ENCODE measurements at places on chromosomes 3 and 15.

DNA sequence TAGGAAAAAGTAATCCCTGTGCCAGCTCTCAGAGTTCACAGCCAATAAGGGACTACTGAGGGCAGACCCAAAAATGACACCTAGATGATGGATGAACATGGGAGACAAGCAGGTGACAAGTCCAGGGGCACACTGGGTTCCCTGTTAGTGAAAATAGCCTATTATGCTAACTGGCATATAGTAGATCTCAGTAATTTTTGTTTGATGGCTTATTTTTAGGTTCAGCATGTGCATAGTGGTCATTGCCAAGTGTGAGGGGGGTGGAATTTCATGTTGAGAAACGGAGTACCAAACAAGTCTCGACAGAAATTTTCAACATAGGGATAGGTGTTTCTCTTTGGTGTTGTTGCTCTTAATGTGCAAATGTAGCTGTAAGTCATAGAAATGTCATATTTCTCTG is 6.4 kb upstream of the ITGB5 start:
- no peak for DNase-seq

DNA sequence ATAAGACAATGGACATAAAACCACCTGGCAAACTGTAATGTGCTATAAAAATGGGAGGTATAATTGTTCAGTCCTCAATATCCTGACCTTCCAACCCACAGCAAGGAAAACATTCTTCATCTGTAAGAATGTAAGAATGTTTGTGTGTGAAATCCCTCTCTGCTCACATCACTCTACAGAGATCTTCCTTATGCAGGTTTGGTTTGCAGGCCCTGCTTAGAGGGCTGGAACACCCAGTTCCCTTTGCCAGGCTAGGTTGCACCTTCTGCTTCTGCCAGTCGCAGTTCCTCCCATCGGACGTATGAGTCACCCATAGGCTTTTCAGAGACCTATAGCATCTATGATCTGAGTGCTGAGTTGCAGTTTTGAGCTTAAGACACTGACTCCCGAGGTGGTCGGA is 24.1 kb upstream of the MINAR1 start:
- DNase-seq = no peak

GRCh38 chr3:35663471-35663870 is 24.1 kb downstream of the ARPP21 start:
- no peak for DNase-seq

DNA sequence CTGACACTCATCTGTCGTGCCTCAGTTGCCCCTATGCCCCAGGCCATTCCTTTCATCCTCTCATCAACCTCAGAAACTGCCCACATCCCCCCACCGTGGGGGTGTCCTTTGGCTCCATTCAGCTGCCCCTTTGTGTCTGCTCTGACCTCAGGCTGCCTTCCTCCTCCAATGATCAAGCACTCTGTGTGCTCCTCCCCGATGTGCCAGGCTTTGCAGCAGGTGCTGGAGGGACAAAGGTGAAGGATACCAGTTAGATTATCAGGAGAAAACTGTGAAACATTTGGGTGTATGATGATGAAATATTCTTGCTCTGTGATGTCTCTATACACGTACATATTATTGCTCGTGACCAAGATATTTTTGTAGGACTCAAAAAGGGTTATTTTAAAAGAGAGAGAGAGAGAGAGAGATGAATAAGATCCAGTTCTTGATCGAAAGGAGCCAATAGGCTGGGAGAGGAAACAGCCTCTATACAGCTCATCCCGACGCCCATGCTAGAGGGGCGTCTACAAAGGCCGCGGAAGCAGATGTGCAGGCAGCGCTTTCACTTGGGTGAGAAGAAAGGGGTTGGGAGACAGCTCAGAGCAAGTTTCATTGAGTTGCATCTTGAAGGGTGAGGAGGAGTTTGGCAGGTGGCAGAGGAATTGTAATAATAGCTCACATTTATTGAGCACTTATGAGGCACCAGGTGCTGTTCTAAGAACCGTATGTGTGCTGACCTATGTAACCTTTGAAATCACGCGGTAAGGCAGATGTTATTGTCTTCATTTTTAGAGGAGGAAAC is 28.3 kb upstream of the ADCY5 start:
- DNase-seq = no peak

DNA sequence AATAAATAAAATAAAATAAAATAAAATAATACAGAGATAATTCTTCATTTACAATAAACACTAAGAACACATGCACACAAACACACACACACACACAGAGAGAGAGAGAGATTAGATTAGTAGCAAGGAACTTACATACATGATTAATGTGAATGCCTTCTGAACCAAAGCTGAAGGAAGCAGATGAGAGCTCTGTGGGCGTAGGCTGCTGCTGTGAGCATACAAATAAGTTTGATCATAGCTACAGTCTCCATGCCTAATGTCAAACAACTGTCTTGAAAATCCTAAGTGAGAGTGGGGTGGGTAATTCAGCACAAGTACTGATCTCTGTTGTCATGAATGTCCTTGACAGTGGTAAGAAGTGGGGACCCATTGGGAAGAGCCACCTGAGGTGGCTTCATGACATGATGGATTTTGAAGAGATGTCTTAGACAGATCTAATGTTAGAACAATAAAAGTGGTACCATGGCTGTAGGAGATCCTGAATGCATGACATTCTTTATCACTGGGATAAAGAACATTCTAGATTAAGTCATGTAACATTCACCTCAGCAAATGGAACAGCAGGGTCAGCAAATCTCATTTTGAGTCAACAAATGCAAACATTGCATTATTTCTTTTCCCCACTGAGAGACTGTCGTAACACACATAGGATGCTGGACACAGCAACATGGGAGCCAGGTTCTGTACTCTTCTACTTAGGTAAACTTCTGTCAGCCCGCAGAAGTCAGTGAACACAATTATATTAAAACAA is 46.2 kb downstream of the CHL1 start:
- no peak for DNase-seq

DNA sequence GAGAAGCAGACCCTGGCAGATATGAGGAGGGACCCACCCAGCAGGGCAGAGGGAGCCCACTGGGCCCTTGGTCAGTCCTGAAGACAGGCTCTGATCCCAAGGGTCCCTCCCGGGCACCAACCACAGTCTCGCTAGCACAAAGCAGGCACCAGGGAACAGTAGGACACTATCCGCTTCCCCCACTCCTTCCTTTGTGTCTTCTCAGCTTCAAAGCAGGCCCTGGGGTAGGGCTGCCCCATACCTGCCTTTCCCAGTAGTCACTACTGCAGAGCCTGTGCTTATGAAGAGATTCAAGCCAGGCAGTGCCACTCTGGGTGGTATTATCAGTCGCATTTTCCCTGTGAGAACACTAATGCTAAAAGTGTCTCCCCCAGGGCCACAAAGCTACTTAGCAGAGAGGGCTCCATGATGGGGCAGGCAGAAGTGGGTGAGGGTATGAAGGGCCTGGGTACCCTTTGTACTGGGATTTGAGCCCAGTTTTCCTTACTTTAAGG is 32.7 kb downstream of the SRPRB start:
- DNase-seq = no peak

DNA sequence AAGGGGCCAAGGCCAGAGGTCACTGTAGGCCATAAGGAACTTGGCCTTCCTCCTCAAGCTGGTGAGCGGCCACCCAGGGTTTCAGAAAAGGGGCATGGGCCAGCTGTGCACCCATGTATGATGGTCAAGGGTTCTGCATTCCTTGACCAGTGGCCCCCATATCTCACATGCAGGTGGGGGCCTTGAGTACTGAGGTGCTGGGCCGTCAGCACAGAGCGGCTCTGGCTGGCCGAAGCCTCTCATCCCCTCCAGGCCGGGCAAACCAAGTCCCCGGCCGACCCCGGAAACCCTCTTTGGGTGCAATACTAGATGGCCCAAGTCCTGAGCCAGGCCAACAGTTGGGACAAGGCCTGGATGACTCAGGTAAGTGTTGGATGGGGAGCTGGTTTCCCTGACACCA is 9.5 kb downstream of the ALG3 start:
- DNase-seq = no peak

- peak; percentile 31 for DNase-seq
These were observed 84.5 kb downstream of the CACNA2D3 start for GRCh38 chr3:54206874-54207273.

DNA sequence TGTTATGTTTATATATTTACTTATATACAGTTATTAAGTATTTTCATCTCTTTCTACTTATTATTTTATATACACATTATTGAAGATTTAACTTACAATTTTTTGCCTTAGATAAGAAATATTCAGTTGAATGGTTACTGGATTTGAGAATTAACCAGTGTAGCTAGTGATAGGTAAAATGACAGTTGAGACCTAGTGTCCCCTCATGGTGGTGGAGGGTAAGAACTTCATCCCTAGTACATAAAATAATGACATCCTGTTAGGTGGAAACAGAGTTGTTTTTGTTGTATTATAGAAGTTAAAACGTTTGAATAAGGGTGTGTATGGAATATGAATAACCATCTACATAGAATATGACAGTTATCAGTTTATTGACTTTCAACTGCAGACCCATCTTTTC is 1152.4 kb upstream of the ALCAM start:
- no peak for DNase-seq

DNA sequence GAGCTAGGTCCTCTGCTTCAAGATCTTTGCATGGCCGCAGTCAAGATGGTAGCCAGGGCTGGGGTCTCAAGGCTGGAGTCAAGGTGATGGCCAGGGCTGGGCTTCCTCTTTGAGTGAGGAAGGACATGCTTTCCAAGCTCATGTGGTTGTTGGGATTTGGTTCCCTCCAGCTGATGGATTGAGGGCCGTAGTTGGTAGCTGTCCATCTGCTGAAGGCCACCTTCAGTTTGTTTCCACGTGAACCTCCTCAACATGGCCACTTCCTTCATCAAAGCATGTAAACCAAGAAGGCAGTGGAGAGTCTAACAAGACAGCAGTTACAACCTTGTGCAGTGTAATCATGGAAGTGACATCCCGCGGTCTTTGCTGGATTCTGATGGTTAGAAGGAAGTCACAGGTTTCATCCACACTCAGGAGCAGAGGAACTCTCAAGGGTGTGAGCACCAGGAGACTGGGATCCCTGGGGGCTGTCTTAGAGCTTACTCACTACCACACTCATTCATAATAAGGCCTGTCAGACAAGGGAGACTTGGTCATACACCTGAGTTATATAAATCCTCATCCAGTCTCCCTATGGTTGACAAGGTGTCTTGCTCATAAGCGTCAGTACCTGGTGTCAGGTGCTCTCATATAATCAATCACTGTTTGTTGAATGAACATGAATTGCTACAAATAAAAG is 42.1 kb downstream of the ABHD5 start:
- no peak for DNase-seq

GRCh38 chr15:84942456-84942855 is 39.2 kb upstream of the PDE8A start:
- no peak for DNase-seq

DNA sequence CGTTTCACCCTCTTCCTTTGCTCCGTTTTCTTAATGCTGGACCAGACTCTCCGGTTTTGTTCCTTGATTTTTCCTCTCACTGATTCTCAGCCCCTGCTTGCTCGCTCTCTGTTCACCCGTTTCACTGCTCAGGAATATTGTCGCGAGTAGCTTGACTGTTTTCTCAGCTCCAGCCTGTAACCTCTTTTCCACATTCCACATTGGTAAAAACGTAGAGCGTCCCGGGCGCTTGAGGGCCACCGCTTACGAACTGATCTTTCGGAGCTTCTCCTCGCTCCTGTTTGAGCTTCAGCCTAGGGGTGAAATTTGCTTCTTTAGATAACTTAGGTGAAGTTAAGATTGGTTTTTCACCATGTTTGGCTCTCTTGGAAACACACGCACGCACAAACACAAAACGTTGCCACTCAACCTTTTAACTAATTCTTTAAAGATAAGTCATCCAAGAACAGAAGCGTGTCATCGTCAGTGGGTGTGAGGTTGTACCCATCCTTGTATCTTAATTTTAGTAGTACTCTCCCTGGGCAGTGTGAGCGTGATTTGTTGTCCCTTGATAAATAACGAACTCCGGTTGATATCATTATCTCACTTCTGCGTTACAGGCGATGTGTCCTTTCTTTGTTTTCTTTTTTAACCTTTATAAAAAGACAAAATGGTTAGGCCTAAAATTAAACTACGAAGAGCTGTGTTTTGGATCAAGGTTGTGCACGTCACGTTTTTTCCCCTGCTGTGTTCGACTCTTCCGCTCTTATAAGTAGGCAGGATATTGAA is 1.0 kb downstream of the PAK2 start:
- DNase-seq = no peak

- DNase-seq = peak; percentile 52
These were observed 463.9 kb downstream of the EPHB1 start for GRCh38 chr3:135258916-135259315.

DNA sequence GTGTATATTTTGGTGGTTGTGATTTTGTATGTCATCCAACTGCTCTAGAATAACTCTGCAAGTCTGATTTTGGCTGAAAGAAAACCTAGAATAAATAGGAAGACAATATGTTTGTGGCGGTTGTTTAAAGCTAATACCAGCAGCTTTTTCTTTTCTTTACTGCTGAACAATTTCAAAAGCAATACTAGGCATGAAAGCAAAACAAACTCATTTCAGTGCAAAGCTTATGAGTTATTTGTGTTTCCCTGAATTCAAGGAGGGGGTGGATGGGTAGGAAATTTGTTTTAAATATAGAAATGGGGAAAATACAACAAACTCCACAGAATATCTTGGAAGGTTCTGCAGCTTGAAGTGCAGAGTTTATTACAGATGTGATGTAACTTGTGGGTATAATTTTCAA is 1041.9 kb upstream of the NR2F2 start:
- DNase-seq = no peak

- DNase-seq = no peak
These were observed at the start of gene ADCY5 for GRCh38 chr3:123448536-123449101. ADCY5 (minus strand) TSS chr3:123449090; CDS start chr3:123448545, 545 bp downstream.
